ENCODE measurements at places on chromosomes 12 and 14. TPM values are rescaled to one million over a fixed set of nuclear protein-coding genes. Genes with fewer than 3 reads are reported as not detected.

DNA sequence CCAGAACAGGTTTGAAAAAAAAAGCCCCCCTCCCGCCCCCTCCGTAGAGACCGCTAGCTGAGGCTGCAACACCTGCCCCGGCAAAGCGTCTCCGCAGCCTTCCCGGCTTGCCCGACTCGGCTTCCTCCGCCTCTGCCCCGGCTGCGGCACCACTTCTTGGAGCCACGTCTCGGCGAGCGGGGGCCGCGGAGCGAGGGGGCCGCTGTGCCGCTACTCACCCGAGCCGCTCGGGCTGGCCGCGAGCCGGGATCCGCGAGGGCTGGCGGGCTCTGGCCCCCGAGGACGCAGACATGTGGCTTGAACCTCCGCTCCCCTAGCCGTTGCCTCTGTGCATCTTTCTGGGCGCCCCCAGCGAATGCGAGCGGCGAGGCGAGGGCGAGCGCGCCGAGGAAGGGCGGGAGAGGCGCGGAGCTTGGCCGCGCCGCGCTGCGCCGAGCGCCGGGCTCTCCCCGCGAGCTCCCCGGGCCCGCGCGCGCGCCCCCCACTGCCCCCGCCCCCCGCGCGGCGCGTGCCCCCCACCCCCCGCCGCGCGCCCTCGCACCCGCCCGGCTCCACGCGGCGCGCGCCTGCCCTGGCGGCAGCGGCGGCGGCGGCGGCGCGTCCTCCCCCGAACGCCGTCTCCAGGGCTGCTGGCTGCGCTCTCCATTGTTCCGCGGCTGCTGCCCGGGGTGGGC, 249.5 kb downstream of the APAF1 start:
- no peak for DNase-seq

DNA sequence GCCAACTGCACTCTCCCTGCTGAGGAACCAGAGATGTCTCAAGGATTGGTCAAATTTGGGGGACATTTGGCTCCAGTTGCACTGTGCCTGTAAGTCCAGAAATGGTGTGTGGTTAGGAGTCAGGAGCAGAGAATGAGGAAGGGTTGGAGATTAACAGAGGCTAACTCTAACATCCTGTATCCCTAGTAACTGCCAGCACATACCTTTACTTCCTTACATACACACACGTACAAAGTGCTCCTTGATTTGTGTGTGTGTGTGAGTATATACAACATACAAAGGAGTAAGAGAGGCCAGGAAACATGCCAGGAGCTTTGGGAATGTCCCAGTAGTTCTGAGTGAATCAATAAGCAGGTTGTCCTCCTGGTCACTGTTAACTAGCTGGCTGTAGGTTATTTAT, 39.8 kb upstream of the NRXN3 start:
- DNase-seq = no peak

- DNase-seq = peak; percentile 85
These were observed 10.1 kb downstream of the KRT80 start for GRCh38 chr12:52181746-52182145.

GRCh38 chr12:5033883-5034282, 9.8 kb upstream of the KCNA5 start:
- DNase-seq = no peak

DNA sequence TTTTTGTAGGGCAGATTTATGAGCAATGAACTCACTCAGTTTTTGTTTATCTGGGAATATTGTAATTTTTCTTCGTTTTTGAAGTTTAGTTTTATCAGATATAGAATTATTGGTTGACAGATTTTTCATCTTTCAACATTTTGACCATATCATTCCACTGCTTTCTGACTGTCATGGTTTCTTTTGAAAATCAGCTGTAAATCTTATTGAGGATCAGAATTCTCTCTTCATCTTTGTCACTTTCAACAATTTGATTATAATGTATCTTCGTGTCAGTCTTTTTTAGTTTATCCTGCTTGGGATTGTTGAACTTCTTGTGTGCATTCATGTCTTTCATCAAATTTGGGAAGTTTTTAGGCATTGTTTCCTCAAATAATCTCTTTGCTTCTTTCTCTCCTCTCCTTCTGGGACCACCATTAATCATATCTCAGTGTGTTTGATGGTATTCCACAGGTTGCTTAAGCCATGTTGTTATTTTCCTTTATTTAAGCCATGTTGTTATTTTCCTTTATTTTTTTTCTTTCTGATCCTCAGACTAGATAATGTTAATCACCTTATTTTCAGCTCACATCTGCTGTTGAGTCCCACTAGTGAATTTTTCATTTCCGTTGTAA, 229.7 kb upstream of the GARIN2 start:
- no peak for DNase-seq

GRCh38 chr12:68414988-68415387, 82.8 kb upstream of the MDM1 start:
- no peak for DNase-seq

GRCh38 chr14:20808162-20808483, 5.5 kb upstream of the RNASE1 start:
- DNase-seq = no peak

GRCh38 chr12:10165421-10165820, 6.5 kb downstream of the OLR1 start:
- DNase-seq = no peak

GRCh38 chr12:2555487-2556082, 239.2 kb upstream of the FKBP4 start:
- no peak for DNase-seq

- no peak for DNase-seq
These were observed 141.3 kb downstream of the ZNF664 start for GRCh38 chr12:124114316-124114715.

GRCh38 chr12:29883525-29883924, 99.8 kb upstream of the TMTC1 start:
- DNase-seq = no peak

- DNase-seq = no peak
These were observed 68.8 kb upstream of the GNPNAT1 start for GRCh38 chr14:52860209-52860608.

DNA sequence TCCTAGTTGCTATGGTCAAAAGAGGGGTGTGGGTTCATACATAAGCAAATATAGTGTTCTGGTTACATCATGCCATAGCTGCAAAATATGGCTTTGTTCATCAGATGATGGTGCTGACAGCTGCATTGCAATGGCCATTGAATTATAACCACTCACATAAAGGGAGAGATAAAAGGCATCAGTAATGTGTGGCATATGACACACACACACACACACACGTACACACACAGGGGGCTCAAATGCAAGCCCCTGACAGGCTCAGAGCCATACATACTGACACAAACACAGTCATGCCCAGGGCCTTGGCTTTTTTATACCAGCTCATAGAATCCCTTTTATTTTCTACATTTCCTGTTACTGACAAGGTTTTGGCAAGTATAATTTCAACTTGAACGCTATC, 698.9 kb downstream of the BCL11B start:
- no peak for DNase-seq

- no peak for DNase-seq
These were observed 32.8 kb downstream of the DGLUCY start for GRCh38 chr14:91146661-91147060.

DNA sequence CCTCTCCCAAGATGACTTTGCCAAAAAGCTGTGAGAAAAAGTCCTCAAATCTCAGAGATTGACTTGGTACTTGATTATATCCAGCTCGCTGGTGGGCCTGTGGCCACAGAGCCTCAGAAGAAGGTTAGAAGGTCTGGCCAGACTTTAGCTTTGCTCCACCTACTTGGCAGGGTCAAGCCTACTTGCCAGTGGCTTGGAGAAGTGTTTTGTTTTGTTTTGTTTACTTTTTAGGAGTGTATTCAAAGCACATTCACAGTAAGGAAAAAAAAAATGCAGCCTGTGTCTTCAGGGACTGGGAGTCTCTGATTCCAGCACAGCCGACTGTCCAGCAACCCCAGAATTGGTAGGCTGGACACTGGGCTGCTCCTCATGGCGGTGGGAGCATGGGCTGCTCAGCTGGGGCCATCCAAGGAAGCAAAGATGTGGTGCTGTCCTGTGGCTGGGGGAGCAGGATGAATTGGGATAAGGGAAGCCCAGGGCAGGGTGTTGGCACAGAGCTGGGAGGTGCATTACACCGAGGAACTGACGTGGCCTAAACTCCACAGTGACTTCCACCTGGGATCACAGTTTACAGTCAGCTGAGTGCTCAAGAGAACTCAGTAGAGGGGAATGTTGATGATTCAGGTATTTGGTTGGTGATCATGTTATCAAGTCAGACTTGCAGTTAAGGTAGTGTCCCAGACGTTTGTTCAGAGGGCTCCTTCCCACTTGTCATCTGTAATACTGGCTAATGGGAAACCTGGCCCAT, 73.5 kb downstream of the PPP2R5C start:
- DNase-seq = no peak

DNA sequence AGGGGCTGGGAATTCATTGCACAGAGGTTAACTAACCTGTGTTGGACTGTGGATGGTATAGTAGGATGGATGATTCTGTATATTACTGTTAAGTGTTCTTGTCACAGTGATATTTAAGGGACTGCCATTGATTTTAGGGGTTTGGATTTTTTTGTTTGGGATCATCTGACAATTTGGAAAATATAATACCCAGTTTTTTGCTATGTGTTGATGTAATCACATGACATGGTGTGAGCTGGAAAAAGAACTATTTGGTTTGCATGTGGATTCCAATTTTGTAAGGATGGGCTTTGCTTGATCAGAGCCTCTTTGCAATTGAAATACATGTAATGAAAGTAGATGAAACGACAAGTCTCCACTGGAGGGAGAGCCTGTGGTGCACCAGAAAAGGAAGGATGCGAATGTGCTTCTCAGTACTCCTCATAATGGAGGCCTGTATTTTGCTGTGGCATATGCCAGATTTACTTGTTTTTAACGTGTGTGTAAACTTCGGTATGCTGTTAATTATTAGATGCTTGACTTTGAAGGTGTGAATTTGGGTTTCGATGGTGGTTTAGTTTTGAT, 2.7 kb downstream of the DYRK2 start:
- peak; percentile 48 for DNase-seq

DNA sequence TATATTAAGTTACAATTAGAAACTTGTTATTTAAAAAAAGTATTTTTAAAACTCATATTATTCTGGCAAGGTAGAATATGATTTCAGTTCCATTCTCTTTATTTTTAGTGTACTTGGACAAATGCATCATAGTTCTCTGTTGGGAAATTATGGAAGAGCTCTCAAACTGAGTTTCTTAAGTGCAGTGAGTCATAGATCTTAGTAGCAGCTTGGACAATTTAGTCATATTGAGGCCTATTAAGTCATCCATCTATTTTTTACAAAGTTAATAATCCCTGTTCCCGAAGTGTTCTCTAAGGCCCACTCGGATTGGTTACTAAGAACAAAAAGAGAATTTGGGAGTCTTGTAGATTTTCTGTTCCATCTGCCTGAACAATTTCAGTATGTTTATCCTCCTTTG, 113.9 kb downstream of the ANO4 start:
- peak; percentile 41 for DNase-seq

DNA sequence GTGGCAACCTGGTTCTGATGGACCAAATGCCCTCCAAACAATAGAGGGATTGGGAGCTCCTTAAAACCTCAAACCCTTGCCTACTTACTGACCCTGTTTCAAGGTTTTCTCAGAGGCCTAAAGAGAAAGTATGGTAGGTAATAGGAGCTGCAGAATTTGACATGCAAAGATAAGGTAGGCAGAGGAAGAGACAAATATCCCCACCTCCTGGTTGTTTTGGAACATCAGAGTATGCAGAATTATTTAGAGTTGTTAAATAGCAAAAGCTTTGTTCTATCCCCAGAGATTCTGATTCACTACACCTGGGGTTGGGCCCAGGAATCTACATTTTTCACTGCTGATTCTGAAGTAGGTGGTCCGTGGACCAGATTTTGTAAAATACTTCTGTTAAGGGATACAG, 421.2 kb downstream of the SOX5 start:
- DNase-seq = no peak

DNA sequence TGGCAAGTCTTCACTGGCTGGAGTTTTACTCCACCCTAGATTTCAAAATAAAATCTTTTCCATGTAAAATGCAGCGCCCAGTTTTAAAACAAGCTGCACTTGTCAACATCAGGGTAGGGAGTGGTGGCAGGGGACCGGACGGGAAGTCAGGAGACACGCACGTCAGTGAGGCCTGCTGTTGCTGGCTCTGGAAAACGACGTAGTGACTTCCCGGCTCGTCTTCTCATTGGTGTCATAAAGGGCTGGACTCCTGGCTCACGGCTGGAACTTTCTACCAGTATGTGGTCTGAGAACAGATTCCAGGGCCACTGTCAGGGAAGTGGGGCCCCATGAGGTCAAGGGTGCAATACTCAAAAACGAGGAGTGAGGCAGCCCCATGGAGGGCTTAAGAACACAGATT, 64.2 kb upstream of the FOXN3 start:
- no peak for DNase-seq

C12orf50 gene
- not detected for total RNA-seq

ALX1 gene
- not detected for total RNA-seq

VRTN gene
- total RNA-seq = not detected

NPFF gene
- total RNA-seq = not detected

OLR1 gene
- not detected for total RNA-seq

LRRC23 gene
- 3.5 TPM for total RNA-seq

FSCB gene
- total RNA-seq = not detected

CBLN3 gene
- total RNA-seq = 0.35 TPM

GALNT6 gene
- 58.9 TPM for total RNA-seq

TEX22 gene
- total RNA-seq = 0.20 TPM

ING4 gene
- 25.5 TPM for total RNA-seq

CMA1 gene
- total RNA-seq = not detected

CCDC175 gene
- not detected for total RNA-seq

RGS6 gene
- not detected for total RNA-seq
